ENCODE measurements at places on chromosomes 16 and 17.

- DNase-seq: no peak
Measured at GRCh38 chr16:56411123-56411522, 14.2 kb downstream of the AMFR start.

DNA sequence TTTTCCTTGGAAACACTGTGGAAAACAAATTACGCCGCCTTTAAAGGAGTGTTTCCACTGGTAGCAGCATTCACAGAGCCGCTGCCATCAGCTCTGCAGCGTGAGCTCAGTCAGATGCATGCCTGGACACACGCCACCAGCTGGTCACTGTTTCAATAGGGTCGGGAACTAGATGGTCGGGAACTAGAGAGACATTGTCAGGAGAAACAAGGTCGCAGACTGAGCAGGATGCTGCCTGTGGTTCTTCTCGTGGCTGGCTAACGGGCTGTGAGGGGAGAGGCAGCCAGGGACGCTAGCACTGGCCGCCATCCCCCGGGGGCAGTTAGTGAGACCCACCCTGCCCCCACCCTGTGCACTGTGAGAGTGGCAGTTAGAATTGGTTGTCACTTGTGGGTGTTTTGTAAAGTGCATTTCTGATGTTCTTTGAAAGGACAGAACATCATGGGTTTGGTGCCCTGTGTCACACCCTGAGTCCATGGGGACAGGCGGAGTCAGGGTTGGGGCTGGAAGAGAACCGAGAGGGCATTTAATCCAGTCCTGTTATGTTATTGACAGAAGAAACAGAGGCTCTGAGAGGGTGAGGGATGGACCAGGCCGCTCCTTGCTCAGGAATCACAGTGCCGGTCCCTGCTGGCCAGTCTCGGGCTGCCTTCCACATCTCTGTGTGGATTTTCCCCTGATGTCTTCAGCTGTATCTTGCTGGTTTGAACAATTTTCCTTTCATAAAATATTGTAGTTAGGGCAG lies 86.3 kb downstream of the SPECC1 start:
- DNase-seq: no peak

- DNase-seq: no peak
Measured at GRCh38 chr17:7445619-7445968, 733 bp downstream of the CHRNB1 start.

DNA sequence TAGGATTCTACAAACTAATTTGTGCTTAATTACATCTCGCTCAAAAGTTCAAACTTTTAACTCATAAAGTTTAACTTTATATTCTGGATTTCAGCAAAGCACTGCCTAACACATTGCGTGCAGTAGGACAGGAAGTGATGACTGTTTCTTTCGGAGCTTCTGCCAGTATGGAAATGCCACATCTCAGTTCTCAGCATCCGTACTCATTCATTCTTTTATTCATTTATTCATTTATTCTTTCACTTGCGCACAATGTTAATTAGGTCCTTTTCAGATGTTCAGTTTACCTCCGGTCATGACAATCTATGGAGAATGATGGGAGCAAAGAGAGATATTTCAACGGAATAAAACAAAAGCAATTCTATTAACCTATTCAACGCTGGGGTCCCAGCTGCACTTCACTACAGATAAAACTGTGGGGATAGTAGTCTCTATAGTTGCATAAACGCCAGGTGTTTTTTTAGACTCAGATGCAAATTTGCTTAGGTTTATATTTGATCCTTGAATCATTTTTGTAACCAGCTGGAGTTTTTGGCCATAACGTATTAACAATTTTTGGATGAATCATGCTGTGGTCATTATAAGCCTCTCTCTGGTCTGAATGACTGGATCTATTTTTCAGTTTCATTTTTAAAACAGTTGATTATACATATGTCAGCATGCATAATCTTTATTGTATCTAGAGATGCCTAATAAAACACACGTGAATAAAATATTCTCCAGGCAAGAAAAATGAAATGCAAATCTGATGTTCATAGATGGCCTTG lies 143.9 kb downstream of the KCNJ2 start:
- DNase-seq: no peak

- DNase-seq: no peak
Measured at GRCh38 chr16:22970209-22970865, 156.4 kb downstream of the HS3ST2 start.

DNA sequence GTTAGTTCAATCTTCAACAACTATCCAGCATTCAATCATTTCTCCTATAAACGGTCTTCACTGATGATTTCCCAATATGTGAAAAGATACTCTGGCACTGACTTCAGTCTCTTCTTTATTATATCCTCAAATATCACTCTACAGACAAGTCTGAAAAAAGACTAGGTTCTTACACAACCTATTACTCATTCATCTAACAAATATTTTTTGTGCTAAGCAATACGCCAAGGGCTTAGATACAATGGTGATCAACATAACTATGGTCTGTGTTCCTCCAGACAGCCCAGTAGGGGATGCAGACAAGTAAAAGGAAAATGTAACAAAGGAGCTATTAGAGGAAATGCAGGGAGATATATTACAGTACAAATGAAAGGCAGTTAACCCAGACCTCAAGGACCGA lies 63.9 kb downstream of the MYO1D start:
- DNase-seq: no peak

DNA sequence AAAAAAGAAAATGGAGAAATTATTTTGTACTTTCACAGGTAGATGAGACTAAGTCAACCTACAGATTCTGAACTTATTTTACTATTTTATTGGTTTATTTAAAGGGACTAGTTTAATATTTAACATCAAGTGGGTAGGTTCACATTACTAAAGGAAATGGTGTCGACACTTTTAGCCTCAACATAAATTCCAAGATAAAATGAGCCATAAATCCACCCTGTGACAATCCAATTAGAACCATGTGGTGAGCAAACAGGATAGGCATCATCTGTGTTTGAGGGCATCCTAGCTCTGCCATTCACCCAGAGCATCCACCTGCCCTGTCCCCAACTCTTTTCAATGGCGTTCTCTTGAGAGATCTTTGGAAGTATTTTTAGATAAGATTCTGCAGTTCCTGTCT lies 92.8 kb upstream of the PMFBP1 start:
- DNase-seq: no peak

- DNase-seq: peak; percentile 64
Measured at GRCh38 chr17:48915459-48916282, 7.5 kb downstream of the UBE2Z start.

DNA sequence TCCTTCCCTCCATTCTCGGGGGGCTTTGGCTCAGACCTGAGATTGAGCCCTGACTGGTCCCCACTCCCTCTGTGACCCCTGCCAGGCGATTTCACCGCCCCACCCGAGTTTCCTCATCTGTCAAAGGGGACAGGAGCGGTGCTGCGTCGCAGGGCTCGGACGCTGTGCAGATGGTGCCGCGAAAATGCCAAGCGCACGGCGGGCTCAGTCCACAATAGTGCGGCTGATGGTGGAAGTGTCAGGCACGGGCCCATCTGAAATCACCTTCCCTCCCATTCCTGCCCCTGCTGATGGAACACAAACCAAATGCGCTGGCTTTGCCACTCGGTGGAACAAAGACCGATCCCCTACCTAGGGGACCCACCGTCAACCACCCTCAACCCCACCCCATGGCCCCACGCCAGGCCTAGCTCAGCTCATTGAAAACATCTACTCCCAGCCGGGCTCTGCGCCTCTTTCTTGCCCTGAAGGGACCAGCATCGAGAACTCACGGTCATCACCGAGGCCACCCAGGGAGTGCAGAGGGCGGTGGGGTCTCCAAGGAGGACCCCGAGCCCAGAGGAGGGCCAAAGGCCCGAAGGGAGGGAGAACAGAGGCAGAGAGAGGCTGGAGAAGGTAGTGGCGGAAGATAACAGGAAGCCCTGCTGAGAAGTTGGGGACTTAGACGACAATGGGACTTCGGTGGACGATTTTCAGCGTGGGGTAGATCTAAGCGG lies 1.4 kb downstream of the CARHSP1 start:
- DNase-seq: peak; percentile 40

DNA sequence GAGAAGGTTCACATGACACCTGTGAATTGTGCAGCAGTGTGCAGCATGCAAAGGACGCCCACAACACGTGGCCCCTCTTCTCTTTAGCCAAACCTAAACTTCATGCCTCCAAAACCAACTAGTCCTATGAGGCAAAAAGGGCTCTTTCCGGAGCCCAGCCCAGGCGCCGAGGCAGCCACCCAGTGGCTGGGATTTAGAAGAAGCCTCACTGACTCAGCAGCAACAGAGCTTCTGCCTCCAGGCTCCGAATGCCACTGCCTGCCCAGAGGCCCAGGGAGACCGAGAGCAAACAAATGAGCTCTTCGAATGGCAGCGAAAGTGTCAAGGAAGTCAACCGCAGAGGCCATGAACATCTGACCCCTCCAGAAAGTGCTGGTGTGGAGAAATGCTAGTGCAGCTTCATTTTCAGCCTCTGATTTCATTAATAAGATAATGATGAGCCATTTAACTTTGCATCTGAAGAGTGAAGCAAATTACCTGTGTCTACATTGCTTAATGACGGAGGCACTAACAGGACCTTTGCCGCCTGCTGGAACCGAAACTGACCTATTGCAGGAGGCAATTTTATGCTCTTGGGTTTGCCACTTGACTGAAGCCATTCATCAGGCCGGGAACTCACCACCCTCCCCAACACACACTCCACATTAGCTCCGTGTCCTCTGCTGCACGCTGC lies 157.7 kb upstream of the RPL38 start:
- DNase-seq: no peak

DNA sequence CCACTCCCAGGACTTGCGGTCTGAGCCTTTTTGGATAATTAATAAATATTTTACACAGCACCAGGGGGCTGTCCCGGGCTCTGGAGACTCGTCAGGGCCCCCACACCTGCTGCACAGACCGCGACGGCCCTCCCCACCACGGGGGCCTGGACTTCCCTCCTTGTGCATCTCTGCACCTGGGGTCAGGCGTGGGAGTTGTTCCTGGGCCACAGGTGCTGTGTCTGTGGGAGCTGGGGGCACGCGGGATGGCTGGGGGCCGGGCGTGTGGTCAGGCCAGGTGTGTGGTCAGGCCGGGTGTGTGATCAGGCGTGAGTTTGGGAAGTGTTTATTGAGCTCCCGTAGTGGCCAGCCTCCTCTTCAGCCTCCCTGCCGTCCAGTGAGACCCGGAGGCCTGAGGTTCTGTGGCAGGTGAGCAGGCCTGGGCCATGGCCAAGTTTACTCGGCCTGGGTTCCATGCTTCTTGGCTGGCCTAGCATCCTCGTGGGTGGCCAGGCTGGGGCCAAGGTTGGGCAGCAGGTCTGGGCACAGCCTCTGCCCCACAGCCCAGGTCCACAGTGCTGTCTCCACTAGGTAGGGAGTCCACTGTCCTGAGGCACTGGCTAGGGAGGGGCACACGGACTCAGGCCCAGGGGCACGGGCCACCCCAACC lies 1.9 kb upstream of the STUB1 start:
- no peak for DNase-seq

DNA sequence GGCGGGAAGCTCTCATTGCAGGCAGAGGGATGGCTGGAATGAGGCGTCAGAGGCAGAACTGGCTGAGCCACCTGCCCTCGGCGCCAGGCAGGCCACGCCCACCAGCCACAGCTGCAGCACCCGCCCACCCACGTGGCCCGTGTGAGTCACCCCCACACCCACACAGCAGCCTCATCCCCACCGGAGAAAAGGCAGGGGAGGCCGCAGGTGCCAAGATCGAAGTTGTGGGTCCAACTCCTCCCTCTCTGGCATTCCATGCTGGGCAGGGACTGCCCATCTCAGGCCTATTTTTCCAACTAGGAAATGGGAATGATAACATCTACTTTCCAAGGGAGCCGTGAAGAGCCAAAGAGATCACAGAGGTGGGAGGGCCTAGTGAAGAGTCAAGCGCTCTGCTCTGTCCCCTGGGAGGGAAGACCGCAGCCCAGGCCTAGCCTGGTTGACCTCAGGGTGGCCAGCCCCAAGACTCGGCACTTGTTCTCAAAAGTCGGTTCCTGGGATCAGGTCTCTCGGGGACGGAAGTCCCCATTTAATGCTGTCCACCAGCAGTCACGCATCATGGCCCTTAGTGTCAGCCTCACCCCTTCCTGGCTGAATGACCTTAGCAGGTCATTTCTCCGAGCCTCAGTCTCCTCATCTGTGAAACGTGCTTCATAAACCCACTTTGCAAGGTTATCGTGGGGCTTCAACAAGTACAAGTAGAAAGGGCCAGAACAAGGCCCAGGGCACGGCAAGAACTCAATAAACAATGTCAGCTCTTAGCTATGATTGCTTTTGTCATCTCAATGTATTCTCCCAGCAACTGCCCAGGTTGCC lies at the start of gene TRPV3:
Gene TRPV3, minus strand, starts transcription at position 45 of the 816 bp plus-strand sequence. CDS start 2,962 bp downstream, outside the sequence.
- peak; percentile 69 for DNase-seq

- DNase-seq: no peak
Measured at GRCh38 chr17:7282752-7283321, 1.3 kb downstream of the SLC2A4 start.

All from stimulated activated CD4-positive, alpha-beta T cell treated with anti-CD3 and anti-CD28 coated beads, Interleukin-2, amount 100 ng/mL, for 24 hours (primary cell).